ENCODE measurements at places on chromosomes 1 and 21.

GRCh38 chr1:191327868-191328267, 830.4 kb upstream of the RGS18 start:
- DNase-seq, result no peak

DNA sequence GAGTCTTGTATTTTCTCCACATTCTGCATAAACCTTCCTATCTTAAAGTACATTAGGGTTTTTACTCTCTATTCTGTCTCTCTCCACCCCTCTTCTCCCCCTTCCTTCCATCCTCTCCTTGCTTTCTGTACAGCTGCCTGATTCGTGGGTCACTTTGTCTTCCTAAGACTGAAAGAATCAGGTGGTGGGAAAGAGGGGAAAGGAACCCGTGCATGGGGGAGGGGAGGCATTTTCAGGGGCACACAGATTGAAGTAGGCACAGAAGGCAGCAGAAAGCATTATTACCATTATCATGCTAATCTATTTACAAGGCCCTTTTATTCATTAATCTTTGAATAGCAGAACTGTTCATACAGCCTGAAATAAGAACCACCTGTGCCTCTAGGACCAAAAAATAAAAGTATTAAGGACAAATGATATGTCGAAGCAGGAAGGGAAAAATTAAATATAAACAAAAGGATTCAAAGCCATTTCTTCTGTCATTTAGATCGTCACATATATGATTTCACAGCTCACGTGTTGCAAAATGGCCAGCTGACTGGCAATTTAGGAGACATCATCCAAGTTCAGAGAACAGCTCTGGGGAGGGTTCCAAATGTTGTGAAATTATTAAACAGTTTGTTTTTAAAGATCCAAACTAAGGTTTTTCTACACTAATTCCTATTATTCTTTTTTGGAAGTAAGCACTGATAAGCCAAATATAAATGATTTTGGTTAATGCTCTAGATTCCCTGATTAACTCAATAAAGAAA, 154.6 kb downstream of the PBX1 start:
- no peak for DNase-seq

DNA sequence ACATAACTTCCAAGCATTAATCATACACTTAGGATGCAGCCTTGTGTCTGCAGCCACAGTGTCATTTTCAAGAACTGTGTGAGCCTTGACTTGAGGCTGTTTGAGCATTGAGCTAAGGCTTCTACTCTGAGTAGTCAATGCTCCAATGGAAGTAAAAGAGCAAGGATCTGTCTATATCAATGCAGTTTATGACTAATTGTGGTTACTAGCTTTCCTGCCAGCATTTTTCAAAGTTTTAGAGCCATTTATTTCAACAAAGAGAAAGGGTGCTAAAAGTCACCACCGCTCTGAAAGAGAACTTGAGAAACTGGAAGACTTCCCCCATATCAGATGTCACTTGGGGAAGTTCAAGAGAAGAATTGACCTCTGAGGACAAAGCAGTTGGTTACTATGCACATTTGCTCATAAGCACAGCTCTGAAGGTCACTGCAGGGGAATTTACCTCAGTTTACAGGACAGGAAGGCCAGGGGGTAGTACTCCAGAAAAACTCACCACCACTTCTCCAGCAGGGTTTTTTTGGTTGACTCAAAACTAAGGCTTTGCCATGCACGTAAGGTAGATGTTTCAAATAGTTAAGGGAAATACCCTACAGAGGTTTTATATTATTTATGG, 24.5 kb upstream of the RGS1 start:
- no peak for DNase-seq

- DNase-seq, result no peak
Observed at GRCh38 chr1:228400237-228400651, 6.4 kb downstream of the TRIM11 start.

DNA sequence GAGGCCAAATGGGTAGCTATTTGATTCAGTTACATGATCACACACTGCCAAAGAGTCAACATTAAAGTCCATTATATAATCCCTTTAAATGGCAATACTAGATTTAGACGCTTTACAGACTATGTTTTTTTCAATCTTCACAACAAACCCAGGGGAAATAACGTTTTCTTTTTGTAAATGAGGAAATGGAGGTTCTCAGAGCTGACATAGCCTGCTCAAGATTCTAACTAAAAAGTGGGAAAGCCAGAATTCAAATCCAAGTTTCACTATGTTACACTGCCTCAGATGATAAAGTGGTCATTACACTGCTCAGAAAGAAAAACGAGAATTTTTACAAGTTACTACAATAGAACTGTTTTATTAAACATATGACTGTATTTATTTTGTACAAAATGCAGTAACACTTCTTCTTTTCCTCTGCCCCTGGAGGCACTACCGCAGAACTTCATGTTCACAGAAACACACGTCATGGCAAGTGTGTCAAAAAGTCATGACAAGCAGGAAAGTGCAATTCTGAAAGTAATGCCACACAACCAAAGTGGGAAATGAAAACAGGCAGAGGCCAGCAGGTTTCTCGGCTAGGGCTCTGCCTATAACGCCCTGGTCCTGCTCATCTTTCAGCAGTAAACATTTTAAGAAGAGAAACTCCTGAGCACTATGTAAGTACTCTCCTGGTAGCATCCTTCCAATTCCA, 19.0 kb downstream of the THEMIS2 start:
- no peak for DNase-seq

DNA sequence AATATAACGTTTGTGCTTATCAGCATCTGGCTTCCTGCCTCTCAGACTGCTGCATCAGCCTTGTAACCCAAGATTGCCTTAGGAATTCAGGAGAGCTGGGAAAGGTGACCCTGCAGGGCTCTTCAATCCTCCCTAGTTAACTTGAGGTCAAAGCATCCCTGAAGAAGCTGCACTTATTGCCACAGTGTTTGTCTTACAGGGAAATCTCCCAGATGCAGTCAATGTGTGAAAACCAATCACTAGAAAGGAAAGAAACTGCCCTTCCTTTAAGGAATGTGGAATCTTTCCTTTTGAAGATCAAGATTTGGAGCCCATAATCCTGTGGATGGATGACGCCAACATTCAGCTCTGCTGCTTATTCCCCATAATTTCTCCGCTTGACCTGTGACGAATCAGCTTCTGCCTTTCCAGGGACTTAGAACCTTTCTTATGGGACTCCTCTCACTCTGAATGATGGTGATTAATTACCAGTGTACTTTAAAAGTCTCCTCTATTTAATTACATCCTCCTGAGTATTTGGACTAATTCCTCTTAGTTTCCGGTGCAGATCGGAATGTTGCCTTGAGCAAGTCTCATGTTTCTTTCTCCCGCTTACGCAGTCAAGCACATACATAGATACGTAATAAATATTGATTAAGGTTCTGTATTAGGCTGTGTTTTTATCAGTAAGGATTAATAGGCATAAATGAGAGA, 14.4 kb downstream of the ADAMTS5 start:
- no peak for DNase-seq

DNA sequence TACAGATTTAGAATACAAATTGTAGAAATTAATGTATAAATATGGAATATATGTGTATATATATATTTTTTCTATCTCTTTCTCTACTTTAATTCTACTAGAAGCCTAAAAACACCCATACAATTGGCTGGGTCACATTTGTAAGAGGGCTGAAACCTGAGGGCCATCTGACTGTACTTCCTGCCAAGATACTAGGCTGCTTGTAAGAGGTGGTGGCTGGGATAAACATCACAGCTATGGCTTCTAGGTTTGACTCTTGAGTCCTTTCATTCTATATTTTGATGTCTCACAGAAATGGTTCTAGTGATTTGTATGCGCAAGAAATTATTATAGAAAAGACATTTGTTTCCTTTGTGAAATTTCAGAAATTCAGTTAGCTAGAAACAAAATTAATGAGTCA, 1155.2 kb upstream of the B3GALT2 start:
- no peak for DNase-seq

DNA sequence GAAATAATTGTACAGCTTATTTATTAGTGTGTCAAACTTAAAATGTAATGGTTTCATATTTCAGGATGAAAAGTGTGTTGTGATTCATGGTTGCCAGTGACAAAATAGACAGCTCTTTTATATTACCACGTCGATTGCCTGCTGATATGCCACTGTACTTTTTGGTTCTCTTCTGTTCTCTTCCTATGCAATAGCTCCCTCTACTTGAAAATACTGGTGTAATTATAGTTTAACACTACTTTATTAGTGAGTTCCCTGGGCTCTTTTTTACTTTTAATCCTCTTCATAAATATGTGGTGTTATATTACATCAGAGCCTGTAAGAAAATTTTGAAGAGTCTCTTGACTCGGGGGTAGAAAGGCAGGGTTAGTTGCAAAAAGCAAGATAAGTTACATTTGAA, 111.3 kb downstream of the PATJ start:
- DNase-seq, result no peak

DNA sequence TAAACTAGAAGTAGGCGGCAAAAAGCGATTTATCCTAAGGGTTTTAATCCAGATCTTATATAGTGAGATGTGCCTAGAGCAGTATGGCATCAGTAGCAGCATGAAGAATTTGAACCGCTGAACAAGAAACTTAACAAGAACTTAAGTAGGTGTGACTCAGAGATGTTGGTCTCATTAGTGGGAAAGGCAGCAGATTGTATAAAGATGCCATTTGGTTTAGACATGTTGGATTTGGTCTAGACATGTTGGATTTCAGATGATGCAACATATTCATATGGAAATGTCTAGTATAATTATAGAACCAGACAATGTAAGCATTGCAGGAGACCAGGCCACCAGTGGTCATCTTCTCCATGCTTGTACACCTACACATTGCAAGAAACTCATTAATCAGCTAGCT, 42.1 kb upstream of the ZP4 start:
- DNase-seq, result no peak

DNA sequence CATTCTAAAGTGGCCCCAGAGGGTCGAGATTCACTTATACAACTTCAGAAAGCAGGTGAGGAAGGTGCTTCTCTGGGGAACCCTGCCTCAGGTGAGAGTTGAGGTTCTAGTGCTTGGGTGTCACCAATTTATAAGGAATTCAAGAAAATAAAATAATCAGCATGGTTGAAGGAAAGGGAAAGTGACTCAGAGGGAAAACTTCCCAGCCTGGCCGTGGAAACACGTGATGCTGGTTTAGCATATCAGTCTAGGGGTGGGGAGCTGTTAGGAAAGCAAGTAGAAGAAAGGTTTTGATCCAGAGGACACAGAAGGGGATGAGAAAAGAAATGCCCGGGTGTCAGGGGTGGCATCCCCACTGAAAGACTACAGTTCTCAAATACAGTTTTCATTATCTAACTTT, 37.7 kb upstream of the TMEM125 start:
- peak; percentile 36 for DNase-seq

DNA sequence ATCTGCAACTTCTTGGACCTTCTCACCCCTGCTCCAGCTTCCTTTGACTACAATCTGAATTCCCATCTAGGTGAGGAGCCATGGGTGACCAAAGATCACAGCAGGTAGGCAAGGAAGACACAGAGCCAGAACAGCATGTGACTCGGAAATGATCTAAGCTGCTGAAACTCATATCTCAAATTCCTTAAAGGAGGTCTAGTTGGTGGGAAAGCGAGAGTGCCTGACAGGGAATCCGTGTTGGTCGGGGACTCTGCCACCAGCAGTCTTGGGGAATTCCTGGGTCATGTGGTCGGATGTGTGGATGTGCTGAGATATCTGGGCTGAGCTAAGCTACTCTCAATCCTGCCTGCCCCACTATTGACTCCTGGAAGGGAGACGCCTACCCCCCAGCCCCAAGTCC, 3.2 kb upstream of the NUAK2 start:
- no peak for DNase-seq

DNA sequence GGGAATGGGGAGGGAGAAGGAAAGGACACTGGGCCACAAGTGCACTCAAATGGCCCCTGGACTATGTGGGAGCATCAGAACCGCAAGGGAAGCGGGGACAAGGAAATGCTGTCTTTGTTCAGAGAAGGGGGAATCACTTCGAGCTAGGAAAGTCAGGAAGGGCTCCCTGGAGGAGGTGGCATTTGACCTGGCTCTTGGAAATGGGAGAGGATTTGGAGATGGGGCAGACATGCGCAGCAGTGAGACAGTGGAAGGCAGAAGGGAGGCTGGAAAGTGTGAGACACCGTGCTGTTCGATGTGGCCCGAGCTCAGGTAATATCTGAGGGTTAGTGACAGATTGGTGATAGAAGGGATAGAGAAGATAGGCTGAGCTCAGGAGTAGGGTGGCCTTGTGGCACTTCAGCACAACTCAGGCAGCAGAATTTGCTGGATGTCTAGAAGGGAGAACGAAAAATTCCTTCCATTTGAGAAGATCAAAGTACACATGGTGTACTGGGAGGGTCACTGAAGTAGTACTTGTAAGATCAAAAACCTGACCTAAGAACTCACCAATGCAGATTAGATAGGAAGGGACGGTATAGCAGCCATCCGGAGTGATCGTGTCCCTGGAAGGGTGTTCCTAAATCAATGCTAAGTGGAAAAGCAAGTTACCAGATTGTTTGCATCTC, 25.4 kb downstream of the SLC1A7 start:
- DNase-seq, result no peak

- DNase-seq, result no peak
Observed at GRCh38 chr1:76669624-76670315, 197.5 kb upstream of the ST6GALNAC5 start.

DNA sequence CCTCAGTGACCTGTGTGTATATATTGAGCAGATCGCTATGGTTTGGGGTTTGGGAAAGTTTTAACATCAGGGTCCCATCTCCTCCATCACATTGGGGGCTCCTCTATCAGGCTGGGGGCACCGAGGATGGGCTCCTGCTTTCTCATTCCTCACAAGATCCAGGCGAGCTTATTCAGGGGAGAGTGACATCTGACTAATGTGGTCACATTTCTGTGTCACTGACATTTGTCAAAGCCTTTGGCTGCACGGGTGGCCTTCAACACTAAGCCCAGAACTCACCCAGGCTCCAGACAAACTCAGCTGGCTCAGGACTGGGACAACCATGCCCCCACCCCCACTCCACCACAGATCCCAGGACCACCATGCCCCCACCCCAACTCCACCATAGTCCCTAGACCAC, 103.3 kb upstream of the IFFO2 start:
- DNase-seq, result no peak

DNA sequence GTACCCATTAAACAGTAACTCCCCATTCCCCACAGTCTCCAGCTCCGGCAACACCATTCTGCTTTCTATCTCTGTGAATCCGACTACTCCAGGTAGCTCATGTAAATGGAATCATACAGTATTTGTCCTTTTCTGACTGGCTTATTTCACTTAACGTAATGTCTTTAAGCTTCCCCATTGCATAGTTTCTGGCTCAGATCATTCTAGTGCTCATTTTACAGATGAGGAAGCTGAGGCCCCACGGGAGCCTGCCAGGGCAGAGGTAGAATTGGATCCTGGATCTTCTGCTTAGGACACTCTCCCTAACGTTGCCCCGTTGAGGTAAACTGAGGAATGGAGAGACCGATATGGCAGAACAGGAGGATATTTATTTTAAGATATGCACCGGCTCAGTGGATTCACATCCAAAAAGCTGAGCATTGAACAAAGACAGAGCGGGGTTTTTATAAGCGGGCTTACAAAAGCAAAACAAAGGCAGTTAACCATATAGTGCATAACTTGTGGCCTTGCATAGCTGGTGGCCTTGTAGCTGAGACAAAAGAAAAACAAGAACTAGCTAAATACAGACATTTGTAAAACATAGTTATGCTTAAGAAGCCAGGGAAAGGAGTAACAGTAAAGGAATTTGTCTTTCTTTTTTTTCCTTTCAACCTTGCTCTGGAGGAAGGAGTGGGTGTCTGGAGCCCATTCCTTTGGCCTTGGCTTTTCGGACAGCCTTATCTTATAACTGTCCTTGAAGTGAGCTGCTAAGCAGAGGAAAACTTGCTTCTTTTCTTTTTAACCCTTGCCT, 15.3 kb upstream of the KLHDC8A start:
- peak; percentile 53 for DNase-seq

- DNase-seq, result no peak
Observed at GRCh38 chr1:211547710-211548109, 31.3 kb downstream of the SLC30A1 start.

- DNase-seq, result no peak
Observed at GRCh38 chr21:35594905-35595304, 465.4 kb downstream of the SETD4 start.

All from AG04450 (cell line).